ENCODE measurements at places on chromosomes 12 and 14.

GRCh38 chr14:28608851-28609828 is 157.4 kb upstream of the FOXG1 start:
- peak; percentile 82 for DNase-seq

GRCh38 chr12:5912437-5913334 is 32.4 kb downstream of the ANO2 start:
- DNase-seq: no peak

GRCh38 chr14:54667764-54668163 is 100.8 kb downstream of the SAMD4A start:
- no peak for DNase-seq

DNA sequence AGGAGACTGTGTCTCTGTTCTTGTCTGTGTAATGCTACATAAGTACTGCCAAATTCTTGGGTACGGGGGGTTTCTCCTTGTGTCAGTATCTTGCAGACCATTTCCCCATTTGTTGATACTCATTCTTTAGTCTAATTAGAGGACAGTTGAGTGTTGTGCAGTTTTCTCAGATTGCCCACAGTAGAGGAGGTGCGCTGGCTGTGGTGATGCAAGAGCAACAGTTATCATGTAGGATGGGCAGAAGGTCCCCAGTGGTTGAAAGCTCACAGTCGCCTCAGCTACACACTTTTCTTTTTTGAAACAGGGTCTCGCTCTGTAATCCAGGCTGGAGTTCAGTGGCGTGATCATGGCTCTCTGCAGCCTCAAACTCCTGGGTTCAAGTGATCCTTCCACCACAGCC is 37.8 kb upstream of the ATP2A2 start:
- no peak for DNase-seq

DNA sequence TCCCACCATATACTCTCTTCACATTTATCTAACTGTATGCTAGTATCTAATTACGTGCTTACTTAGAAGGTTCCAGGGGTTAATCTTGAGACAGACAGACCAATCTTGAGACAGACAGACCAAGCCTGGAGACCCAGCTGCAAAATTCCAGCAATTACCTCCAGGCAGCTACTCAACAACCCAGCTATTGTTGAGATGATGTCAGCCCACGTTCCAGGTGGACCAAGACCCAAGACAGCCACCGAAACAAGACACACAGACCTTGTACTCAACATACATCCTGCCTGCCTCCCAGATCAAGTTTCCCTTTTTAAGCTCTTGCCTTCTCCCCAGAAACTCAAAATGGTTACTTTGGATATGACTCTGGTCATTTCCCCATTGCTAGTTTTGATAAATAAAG is 64.9 kb upstream of the VASH1 start:
- no peak for DNase-seq

GRCh38 chr12:130076752-130077151 is 85.5 kb upstream of the FZD10 start:
- DNase-seq: peak; percentile 17

DNA sequence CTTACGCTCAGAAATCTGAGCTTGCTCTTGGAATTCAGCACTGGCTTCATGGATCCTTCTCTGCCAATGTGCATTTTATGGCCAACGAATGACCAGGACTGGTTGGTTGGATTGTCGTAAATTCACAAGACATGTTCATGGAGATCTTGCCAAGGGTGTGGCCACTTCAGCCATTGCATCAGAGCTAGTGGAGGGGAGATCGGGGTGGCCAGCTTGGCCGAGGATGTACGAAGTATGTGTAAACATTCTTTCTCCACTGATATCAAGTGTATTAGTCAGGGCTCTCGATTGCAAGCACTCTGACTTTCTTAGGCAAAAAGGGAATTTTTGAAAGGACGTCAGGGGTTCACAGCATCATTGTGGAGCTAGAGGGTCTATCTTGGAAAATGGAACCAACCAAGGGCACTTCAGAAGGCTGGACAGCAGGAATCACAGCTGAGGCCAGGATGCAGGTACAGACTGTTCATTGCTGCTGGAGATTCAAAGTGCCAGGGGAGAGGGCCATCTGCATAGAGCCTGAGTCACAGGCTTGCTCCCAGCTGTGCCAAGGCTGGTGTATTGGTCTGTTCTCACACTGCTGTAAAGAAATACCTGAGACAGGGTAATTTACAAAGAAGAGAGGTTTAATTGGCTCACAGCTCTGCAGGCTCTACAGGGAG is 32.9 kb upstream of the ADGRD1 start:
- peak; percentile 64 for DNase-seq

DNA sequence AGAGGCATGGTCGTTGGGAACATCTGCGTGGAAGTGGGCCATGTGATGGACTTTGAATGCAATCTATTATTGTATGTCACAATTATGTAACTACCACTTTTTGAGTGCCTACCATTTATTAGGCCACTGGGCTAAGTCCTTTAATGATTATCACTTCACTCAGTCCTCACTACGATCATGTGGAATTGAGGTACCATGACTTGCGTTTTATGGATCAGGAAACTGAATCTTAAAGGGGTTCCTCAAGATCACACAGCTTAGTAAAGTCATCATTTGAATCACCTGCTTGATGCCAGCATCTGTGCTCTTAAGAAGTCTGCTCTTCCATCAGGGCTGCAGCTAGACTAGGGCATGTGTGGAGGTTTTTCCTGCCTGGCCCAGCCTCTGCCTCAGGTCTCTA is 136.7 kb downstream of the DAD1 start:
- no peak for DNase-seq

DNA sequence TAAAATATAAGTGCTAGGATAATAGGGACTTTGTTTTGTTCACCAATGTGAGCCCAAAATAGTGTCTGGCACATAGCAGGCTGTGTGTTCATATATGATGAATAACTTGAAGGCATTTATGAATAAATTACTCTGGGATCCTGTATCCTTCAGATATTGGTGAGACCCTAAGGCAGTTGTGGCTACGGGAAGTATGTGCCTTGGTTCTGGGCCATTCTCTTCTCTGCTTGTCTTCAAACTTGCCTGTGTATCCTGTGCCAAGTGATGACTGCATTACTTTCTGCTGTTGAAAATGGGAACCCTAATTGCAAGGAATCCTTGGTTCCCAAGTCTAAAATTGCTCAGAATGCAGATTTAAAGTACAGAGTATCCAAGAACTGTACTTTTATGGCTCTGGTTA is 67.6 kb upstream of the KTN1 start:
- no peak for DNase-seq

DNA sequence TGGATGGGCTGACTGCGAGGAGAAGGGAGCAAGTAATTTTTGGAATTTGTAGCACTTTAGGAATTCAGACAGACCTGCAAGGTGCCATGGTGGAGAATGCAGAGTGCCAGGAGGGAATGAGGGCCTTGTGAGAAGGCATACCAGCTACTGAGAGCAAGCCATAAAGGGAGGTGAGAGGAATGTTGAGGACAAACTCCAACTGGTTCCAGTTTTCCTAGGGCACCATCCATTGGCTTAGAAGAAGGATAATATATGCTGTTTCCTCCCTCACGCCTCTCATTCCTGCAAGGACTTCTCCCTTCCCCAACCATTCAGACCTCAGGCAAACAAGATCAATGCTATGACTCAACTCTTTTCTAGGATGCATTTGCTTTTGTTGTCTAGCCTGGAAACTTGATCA is 11.2 kb upstream of the DAAM1 start:
- no peak for DNase-seq

DNA sequence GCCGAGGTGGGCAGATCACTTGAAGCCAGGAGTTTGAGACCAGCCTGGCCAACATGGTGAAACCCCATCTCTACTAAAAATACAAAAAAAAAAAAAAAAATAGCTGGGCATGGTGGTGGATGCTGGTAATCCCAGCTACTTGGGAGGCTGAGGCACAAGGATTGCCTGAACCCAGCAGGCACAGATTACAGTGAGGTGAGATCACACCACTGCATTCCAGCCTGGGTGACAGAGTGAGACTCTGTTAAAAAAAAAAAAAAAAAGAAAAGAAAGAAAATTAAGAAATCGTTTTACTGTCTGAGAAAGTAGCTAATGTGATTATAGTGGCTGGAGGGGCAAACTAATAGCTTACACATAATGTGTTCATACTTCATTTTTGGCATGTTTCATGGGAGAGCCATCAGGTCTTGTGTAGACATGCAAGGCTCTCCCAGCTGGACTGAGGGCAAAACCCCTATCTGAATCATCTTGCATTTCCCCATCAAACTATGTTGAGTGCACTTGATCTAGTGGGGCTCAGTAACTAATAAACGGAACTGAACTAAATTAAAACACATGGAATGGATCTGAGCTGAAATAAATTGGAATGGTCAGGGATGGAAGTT is 16.2 kb downstream of the KIF21A start:
- no peak for DNase-seq

DNA sequence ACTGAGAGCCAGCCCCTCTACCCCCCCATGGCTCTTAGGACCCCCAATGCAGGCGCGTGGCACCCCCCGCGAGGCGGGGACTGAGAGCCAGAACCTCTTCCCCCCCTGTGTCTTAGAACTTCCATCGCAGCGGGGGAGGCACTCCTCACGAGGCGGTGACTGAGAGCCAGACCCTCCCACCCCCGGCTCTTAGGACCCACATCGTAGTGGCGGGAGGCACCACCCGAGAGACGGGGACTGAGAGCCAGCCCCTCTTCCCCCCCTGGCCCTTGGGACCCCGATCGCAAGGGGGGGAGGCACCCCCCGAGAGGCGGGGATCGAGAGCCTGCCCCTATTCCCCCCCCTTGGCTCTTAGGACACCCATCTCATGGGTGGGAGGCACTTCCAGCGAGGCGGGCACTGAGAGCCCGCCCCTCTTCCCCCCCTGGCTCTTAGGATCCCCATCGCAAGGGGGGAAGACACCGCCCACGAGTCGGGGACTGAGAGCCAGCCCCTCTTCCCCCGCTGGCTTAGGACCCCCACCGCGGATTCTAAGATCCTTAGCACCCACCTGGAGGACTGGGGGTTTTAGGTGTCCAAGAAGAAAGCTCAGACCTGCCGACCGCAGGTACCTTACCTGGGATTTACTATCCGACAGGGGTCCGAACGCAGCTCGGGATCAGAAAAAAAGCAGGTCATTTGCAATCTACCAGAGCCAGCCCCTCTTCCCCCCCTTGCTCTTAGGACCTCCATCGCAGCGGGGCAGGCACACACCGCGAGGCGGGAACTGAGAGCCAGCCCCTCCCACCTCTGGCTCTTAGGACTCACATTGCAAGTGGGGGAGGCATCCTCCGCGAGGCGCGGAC is 44.9 kb downstream of the DDX11 start:
- DNase-seq: peak; percentile 45

DNA sequence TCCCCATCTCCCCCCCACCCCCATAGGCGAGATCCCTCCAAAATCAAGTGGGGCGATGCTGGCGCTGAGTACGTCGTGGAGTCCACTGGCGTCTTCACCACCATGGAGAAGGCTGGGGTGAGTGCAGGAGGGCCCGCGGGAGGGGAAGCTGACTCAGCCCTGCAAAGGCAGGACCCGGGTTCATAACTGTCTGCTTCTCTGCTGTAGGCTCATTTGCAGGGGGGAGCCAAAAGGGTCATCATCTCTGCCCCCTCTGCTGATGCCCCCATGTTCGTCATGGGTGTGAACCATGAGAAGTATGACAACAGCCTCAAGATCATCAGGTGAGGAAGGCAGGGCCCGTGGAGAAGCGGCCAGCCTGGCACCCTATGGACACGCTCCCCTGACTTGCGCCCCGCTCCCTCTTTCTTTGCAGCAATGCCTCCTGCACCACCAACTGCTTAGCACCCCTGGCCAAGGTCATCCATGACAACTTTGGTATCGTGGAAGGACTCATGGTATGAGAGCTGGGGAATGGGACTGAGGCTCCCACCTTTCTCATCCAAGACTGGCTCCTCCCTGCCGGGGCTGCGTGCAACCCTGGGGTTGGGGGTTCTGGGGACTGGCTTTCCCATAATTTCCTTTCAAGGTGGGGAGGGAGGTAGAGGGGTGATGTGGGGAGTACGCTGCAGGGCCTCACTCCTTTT is 2.7 kb downstream of the GAPDH start:
- DNase-seq: peak; percentile 12

- DNase-seq: no peak
Observed at GRCh38 chr14:59195912-59196311, 7.4 kb downstream of the DAAM1 start.

DNA sequence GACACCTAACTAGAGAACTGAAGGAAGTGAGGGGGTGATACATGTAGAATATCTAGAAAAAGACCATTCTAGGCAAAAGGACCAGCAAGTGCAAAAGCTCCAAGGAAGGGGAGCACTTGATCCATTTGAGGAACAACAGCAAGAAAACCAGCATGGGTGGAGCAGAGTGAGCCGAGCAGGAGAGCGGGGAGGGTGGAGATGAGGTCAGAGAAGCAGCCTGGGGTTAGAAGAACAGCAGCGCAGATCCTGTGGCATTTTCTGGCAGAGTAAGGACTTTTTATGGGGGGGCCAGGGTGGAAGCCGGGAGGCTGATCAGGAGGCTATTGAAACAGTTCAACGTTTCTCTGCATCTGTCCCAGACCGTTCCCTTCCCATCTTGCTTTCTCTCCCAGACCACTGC is 24.5 kb upstream of the TMCC3 start:
- DNase-seq: no peak

GRCh38 chr12:100699209-100699608 is 95.4 kb upstream of the ANO4 start:
- DNase-seq: no peak

DNA sequence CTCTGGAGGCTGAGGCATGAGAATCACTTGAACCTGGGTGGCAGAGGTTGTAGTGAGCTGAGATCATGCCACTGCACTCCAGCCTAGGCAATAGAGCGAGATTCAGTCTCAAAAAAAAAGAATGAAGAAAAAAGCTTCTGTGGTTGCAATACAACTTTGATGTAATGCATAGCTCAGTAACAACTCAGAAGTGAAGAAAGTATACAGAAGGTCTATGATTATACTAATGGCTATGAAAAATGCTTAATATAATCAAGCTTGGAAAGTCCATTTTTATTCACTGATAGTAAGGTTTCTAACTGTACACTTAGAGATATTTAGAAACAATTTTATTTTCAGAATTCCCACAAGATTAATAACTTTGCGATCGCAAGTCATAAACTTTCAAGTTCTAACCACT is 88.2 kb upstream of the FRMD6 start:
- no peak for DNase-seq

GRCh38 chr14:30551460-30551859 is 7.5 kb upstream of the G2E3 start:
- no peak for DNase-seq

- DNase-seq: peak; percentile 47
Observed at GRCh38 chr12:101713059-101713682, 15.7 kb downstream of the CHPT1 start.
